ENCODE measurements at places on chromosomes 3 and 15. TPM values are rescaled to one million over a fixed set of nuclear protein-coding genes. Genes with fewer than 3 reads are reported as not detected.
A peak's percentile ranks its signal among the peaks of the same experiment; 100 is the strongest.

BNC1 gene
- 8.8 TPM for total RNA-seq

GRCh38 chr3:83514130-83514914, 1444.5 kb upstream of the CADM2 start:
- no peak for DNase-seq

GRCh38 chr3:53244271-53244670, 11.6 kb downstream of the TKT start:
- no peak for DNase-seq

DIPK2A gene
- total RNA-seq = 25.2 TPM

DNA sequence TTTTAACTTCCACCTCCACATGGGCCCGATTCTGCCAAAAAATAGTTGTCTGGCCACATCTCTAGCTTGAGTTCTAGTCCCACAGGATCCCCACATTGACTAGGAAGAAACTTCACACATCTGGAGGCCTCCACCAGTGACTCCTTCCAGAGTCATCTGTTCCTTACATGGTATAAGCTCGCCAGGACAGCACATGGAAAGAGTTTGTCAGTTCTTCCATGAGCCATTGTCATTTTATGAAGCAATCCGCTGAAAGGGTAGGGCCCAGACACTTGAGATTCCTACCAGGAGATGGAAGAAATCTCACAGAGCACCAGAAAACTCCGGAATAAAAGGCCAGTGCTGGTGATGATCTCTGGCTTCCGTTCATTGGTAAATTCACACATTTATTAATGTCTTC, 350.5 kb upstream of the ICE2 start:
- no peak for DNase-seq

GRCh38 chr3:126685493-126685892, 18.5 kb upstream of the CHCHD6 start:
- DNase-seq = no peak

- DNase-seq = no peak
Observed at GRCh38 chr15:98923171-98923570, 84.4 kb downstream of the PGPEP1L start.

DNA sequence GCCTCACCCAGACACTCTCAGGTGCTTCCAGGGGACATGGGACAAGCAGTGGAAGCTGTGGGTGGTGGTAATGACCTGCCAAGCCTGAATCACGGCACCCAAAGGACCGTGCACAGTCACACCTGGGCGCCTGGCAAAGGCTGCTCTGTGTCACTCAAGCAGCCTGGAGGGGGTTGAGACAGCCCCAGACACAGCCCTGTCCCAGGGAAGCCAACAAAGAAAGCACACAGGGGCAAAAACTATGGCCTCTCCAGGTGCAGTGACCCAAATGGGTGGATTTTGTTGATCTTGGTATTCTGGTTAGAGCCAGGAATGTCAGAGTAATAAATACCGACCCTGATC, 15.0 kb upstream of the OCA2 start:
- no peak for DNase-seq

GRCh38 chr15:73069109-73069508, 16.8 kb downstream of the NEO1 start:
- no peak for DNase-seq

- no peak for DNase-seq
Observed at GRCh38 chr3:9247361-9247940, 2.0 kb downstream of the SRGAP3 start.

- DNase-seq = no peak
Observed at GRCh38 chr3:50481992-50482391, 21.4 kb downstream of the CACNA2D2 start.

- DNase-seq = no peak
Observed at GRCh38 chr3:43120937-43121336, 15.1 kb upstream of the POMGNT2 start.

- no peak for DNase-seq
Observed at GRCh38 chr3:14725564-14726440, 50.9 kb downstream of the C3orf20 start.

DNA sequence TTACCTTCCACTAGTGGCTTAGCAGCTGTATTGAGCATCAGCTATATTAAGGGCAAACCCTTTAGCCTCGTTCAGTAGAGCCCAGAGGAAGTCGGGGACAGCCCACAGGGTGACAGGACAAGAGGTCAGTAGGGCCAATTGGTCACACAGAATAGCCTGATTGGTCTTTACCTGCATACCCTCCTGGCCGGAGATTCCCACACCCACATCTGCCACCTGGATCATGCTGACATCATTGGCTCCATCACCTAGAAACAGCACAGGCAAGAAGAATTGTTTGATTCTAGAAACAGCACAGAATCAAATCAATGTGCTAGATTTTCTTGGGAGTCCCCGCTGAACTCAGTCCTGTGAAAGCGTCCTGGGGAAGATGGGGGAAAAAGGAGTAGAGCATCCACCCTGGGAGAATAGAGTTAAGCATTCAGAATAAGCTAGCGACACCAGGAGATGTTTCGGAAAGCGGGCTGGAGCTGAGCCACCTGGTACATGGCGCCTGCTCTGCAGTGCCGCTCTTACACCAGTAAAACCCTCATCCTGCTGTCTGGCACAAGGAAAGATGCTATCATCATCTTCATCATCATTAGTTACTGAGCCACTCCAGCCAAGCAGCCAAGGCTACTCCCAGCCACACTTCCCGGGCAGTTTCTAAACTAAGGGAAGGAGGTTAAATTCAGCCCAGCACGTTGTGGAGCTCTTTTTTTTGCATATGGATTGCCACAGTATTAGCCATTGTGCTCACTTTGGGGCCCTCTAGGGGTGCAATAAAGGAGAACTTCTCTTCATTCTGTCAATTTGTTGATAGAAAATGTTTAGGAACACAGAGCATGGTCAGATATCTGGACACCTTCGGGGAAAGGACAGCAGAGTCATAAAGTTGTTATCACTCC, 171.3 kb downstream of the ATP10A start:
- DNase-seq = no peak

SLC9A9 gene
- 0.84 TPM for total RNA-seq

DNA sequence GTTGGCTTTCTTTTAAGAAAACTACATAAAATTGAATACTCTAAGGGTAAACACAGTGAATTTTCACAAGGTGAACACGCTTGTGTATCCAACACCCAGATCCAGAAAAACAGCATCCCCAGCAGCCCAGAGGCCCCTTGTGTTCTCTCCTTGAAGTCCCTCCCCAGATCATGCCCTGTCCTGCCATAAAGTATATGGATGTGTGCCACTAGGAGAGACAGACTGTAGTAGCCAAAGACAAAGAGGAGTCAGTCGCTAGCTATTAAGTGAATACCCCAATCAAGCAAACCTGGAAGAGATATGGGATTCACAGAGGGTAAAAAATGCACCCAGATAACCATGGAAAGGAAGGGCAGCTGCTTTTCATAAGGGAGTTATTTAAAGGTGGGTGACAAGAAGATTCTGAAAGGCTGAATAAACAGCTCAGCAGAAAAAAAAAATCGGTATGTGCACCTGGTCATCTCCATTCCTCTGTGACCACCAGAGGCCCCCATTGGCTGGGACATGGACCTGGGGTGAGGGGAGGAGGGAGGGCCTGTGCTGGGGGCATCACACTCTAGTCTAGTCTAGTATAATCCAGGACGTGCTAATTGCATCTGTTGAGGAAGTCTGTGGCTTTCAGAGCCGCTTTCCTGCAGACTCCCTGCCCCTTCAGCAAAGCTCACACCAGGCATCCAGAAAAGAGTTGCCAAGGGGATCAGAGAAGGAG, 167.3 kb upstream of the NDN start:
- DNase-seq = no peak

- no peak for DNase-seq
Observed at GRCh38 chr3:192890347-192891335, 27.0 kb downstream of the MB21D2 start.

C2CD4A gene
- not detected for total RNA-seq

DNA sequence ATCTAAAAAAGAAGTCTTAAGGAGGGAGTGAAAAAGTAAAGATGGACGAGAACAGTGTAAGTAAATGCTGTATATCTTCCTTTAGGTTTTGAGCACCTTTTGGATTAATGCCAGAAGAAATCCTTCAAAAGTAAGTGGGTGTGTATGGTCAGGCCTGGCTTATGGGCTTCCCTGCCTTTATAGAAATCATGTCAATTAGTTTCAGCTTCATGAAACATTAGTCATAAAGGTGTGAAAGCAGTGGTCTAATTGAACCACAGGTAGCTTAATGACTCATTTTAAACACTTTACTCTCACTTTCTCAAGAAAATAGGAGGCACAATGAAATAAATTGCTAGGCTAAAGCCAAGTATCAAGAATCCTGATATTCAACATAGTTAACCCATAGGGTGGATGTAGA, 467.4 kb upstream of the DPPA4 start:
- no peak for DNase-seq

DNA sequence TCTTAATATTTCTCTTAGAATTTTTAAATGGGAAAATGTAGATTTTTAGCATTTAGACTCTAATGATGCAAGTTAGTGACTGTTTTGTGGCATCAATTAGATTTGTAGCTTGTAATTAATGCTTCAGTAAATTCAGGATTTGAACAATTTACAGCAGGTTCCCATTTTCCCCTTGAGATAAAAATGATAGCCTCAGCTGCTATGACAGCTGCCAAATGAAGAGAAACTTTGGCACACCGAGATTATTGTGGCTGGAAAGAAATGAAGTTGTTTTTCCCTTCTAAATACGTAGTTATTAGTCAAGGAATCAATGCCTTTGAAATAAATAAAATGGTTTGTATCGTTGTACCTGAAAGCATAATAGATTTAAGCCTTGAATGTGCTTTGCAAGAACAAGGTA, 206.4 kb upstream of the P2RY1 start:
- no peak for DNase-seq

GRCh38 chr3:152519376-152519775, 250.6 kb downstream of the MBNL1 start:
- no peak for DNase-seq

- DNase-seq = peak; percentile 76
Observed at GRCh38 chr3:179544981-179545645, 17.6 kb upstream of the ACTL6A start.

- DNase-seq = no peak
Observed at GRCh38 chr3:146161663-146162002, 649 bp upstream of the PLOD2 start.

ACP3 gene
- 0.59 TPM for total RNA-seq

GRCh38 chr3:51710631-51711351, 3.9 kb downstream of the GRM2 start:
- no peak for DNase-seq

DNA sequence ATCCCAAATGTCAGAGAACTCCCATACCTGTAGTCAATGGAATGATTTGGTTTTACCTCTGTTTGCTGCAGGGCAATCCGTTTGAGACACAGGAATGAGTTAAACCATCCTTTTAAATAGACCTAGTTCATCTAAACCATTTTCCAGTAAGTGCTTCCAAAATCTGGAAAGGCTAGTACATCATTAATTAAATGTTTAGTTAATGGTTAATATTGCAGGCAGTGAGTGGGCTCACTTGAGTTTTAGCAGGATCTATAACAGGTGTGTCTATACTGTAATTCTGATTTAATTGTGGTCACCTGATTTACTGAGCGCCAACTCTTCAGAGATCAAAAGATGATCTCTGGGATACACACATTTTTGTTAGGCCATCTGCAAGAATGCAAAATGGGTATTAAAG, 353.9 kb upstream of the ROPN1 start:
- DNase-seq = no peak

GRCh38 chr3:36525115-36525801, 145.0 kb downstream of the STAC start:
- DNase-seq = peak; percentile 37

XRN1 gene
- total RNA-seq = 23.9 TPM

DNA sequence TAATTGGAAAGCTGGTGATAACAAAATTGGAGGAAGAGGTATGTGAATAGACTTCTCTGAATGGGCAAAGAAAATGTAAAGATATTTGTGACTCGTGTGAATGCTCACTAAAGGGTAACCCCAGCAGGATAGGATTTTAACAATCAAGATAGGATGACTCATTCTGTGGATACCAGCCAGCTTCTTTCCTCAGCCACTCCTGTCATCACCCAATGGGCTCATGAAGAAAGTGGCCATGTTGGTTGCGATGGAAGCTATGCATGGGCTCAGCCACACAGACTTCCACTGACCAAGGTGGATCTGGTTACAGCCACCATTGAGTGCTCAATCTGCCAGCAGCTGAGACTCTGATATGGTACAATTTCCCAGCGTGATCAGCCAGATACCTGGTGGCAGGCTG, 40.9 kb downstream of the STRIT1 start:
- peak; percentile 85 for DNase-seq

DNA sequence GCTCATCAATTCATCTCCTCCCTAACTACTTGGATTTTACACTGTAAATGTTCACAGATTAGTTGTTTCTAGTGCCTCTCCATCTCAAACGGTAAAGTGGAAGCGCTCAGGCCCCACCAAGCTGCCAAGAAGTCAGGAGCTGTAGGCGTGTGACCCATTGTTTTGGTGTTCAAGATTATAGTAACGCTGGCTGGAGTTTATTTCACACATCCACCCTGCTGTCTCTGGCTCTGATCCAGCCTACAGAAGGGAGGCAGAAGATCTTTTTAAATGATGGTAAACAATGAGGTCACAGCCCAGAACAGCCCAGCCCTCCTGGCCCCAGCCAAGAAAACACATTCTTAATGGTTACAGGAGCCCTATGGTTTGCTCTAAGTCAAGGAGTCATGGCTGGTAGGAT, 25.7 kb upstream of the GALNT15 start:
- peak; percentile 71 for DNase-seq

DNA sequence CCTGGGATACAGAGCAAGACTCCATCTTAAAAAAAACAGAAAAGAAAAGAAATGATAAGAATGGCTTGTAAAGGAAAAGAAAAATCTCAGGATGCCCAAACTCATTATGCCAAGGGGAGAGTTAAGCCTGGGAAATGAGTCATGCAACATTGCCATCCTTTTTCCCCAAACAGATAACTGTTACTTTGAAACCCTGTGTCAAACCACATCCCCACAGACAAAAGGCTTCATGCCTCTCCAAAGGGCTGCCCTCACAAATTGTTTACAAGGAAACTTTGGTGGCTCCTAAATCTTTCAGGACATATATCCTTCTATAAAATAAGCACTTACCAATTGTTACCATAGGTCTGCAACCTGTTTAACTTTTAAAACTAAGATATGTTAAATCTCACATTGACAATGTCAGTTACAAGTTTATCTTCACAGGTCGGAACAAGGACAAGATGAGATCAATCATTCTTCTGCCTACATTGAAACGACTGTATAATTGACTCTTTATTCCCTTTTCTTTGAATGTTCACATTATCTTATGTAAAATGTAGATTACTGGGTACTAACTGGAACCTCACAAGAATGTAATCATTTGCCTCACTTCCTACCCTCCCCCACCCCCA, 18.6 kb upstream of the SENP7 start:
- DNase-seq = peak; percentile 32

Measured in RPMI7951 (cell line).